ENCODE measurements at places on chromosomes 12 and 14. TPM values are rescaled to one million over a fixed set of nuclear protein-coding genes. Genes with fewer than 3 reads are reported as not detected.
A peak's percentile ranks its signal among the peaks of the same experiment; 100 is the strongest.

- DNase-seq: no peak
Measured at GRCh38 chr14:87799400-87799799, 193.6 kb downstream of the GALC start.

DNA sequence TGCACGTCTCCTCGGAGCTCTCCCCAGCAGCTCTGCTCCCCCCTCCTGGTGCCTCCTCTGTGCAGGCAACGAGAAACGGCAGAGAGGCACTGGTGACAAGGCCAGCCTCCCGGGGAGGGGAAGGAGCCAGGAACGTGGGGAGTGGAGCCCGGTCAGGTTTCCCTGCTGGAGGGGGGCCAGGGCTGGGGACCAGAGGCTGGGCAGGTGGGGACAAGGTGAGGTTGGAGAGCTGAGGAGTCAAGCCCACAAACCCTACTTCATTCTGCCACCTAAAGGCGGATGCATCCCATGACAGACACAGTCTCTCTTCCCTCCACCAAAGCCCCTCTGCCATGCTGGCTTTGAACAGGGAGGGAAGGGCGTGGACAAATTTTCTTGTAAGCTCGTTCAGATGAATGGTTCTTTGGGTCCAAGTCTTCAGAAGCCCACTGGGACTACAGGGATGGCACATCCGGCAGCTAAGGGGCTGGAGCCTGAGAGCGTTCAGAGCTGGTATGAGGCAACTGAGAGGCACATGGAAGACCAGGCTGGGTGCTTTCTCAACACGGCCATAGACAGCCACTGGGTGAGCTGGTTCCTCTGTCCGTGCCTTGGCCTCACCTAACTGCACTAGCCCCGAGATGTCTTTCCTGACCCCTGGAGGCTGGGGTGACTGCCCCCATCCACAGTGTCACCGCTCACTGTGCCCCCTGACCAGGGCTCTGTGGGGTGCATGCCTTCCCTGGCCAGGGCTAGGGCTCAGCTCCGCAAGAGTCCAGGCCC is 105.9 kb downstream of the RBM19 start:
- no peak for DNase-seq

DNA sequence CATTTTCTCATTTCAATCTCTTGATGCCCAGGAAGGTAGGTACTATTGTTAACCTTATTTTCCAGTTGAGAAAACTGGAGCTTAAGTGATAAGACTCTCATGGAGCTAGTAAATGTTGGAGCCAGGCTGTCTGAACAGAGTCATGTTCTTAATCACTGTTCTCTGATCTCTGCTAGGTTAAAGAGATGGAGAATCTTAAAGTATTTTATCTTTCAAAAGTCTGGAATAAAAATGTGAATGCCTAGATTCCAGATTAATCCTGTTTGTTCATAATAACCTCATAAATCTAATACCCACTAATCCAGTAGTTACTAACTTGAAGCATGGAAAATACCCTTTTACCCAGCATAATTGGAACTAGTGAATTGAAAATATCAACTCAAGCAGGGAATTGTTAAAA is 341.0 kb upstream of the RGS6 start:
- DNase-seq: no peak

GRCh38 chr12:18975933-18976332 is 153.6 kb upstream of the PLEKHA5 start:
- DNase-seq: no peak

DNA sequence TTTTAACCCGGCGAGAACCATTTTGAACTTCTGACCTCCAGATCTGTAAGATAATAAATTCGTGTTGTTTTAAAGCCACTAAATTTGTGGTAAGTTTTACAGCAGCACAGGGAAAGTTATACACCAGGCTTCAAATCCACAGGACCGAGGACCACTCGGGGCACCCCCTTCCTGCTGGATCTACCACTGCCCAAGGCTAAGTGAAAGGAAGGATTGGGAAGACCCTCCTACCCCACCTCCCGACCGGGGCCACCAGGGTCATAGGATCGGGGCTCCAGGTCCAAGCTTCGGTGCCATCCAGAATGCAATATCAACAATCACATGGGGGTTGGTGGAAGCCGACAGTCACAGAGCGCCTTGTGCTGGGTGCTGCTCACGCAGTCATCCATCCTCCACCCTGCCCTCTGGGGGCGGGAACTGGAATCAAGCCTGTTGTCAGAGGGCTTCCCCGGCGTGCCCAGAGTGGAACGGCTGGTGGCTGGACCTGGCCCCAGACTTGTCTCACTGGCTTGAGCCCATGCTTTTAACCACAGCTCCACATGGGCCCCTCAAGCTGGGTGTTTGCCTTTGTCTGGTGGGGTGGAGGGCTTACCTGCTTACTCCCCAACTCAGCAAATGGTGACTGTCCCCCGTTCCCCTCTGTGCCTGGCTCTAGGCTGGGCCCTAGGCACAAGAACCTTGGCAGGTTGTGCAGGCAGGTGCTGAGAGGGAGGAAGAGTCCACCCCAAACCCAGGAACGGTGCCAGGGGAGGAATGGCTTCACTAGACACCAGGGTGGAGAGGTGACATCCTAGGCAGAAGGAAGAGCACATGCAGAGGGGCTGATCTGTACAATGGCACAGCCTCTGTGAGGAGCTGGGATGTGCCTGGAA is 180.3 kb upstream of the RTL1 start:
- DNase-seq: peak; percentile 46

DNA sequence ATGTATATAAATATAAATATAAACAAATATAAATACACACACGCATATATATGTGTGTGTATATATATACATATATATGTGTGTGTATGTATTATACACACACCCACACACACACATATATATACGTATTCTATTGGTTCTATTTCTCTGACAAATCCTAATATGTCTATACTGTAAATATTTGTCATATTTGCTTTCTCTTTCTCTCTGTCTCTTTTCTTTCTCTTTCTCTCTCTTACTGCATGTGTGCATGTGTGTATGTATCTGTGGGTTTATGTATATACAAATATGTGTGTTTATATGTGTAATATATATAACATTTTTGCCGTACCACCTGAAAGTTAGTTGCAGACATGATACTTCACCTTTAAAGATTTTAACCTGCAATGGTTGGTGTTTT is 174.2 kb upstream of the PLEKHG7 start:
- no peak for DNase-seq

GRCh38 chr12:13584541-13584940 is 388.0 kb downstream of the EMP1 start:
- no peak for DNase-seq

DNA sequence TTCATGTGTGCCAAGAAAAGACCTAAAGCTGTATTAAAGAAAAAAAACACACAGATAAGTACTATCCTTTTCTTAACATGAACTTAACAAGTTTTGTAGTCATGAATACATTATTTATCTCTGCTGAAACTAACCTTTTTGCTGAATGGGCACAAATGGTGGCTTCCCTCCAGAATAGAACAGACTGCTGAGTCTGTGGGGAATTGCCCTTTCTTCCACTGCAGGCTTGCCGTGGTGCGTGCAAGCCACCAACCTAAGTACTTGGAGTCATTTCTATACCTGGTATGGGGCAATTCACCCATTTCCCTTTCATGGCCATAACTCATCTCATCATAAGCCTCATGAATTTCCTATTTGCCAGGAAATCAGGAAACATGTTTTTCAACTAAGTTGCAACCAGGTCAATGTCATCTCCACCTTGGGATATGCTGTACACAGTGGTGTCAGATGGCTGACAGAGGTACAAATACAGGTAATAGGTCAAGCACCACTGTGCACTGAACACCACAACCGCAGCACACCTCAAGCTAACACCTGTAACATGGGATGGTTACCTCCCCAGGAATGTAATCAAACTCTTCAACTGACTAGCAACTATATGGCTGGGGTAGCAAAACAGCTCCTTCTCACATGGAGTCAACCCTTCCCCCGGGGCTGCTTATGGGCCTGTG is 49.9 kb downstream of the CATSPERB start:
- DNase-seq: no peak

DNA sequence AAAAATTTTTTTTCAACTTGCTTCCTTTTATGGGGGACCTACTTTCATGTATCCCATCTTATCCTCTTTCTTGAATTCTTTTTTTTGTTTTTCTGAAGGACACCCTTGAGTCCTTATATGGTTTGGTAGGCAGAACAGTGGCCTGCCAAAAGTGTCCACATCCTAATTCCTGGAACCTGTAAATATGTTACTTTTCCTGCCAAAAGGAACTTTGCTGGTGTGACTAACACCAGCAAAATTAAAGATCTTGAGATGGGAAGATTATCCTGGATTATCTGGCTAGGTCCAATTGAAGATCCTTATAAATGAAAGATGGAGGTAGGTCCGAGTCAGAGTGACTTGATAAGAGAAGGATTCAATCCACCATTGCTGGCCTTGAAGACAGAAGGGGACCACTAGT is 5.3 kb downstream of the NUBPL start:
- no peak for DNase-seq

DNA sequence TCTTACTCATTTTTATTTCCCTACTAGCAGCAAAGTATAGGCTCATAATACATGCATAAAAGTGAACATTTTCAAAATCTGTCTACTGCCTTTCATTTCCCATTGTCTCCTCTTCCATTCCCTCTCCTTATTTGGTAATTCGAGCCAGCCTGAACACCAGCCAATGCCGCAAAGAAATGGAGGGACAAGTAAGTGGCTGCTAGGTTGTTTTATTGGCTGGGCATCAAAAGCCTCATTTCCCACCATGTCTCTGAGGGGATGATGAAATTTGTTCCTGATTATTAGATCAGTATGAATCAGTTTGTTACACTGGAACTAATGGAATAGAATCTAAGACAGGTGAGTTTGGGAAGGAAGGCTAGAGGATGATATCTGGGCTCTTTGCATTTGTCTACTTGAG is 143.5 kb downstream of the KCNA5 start:
- DNase-seq: no peak

- no peak for DNase-seq
Measured at GRCh38 chr12:26091822-26092221, 33.0 kb downstream of the BHLHE41 start.

DNA sequence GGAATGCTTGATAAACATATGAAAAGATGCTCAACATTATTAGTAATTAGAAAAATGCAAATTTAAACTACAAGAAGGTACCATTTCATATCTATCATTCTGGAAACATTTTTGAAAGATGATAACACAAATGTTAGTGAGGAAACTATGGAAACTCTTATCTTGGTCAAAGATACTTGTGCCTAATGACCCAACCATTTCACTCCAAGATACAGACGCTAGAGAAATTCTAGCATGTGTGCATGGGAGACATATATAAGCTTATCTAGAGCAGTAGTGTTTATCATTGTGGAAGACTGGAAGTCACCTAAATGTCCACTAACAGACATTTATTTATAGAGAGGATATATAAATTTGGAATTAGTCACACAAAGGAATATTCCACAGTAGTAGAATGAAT is 143.1 kb upstream of the HMGA2 start:
- DNase-seq: no peak

GRCh38 chr12:108052260-108052659 is 76.8 kb upstream of the WSCD2 start:
- no peak for DNase-seq

DNA sequence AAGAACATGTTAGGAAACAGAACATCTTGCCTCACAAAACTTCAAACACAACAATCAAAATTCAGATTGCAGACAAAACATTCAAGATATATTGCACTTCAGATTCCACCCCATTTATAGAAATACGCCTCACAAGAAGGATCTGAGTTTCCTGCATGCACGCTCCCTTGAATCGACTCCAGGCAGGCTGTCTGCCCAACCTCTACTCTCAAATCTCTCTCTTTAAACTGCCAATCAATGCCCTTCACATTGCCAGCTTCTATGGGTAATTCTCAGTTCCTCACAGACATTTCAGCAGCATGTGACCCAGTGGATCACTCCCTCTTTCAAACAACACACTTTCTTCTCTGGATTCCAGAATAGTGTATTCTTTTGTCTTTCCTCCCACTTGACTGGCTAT is 184.1 kb downstream of the PRKD1 start:
- DNase-seq: no peak

Gene DAO
- not detected for total RNA-seq

Gene PDE3A
- 0.12 TPM for total RNA-seq

Gene KRT72
- 0.17 TPM for total RNA-seq

All from HCT116 (cell line).